ENCODE measurements at places on chromosomes 1 and 21.
A peak's percentile ranks its signal among the peaks of the same experiment; 100 is the strongest.

- DNase-seq = no peak
Measured at GRCh38 chr1:178573330-178573729, 60.4 kb downstream of the TEX35 start.

DNA sequence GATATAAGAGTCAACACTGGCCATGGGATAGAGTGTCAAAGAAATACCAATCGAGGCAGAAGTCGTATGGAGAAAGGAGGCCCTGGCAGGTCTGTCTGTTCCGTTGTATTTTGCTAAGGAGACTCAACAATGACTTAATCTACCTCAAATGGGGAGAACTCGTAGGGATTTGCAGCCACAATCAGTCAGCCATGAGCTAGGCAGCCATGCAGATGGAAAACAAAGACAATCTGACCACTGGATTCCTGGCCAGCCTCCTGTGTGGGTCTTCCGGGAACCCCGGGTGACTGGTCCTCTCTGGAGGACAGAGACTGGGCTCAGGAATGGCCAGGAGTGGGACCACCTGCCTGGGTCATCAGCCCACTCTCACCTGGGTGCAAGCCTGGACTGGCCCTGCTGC lies 167.8 kb downstream of the ETS2 start:
- no peak for DNase-seq

DNA sequence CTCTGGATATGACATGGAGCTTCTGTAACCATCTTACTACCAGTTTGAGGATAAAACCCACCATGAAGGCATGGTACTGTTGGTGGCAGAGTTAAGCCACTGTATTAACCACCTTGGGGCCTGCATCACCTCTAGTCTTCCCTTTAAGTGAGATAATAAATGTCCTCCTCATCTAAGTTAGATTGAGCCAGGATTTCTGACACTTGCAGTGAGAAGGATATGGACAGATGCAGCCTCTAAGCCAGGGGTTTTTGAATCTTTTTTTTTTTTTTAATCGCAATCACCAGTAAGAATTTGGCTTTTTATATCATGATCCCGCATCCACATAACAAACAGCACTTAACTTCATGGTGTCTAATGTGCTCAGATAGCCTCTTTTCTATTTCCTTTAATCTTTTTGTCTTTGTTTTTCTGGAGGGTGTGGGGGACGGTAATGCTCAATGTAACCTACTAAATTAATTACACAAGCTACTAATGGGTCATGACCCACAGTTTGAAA lies 42.2 kb downstream of the ATP1A1 start:
- no peak for DNase-seq

- DNase-seq = no peak
Measured at GRCh38 chr21:37431243-37431642, 64.7 kb downstream of the DYRK1A start.

DNA sequence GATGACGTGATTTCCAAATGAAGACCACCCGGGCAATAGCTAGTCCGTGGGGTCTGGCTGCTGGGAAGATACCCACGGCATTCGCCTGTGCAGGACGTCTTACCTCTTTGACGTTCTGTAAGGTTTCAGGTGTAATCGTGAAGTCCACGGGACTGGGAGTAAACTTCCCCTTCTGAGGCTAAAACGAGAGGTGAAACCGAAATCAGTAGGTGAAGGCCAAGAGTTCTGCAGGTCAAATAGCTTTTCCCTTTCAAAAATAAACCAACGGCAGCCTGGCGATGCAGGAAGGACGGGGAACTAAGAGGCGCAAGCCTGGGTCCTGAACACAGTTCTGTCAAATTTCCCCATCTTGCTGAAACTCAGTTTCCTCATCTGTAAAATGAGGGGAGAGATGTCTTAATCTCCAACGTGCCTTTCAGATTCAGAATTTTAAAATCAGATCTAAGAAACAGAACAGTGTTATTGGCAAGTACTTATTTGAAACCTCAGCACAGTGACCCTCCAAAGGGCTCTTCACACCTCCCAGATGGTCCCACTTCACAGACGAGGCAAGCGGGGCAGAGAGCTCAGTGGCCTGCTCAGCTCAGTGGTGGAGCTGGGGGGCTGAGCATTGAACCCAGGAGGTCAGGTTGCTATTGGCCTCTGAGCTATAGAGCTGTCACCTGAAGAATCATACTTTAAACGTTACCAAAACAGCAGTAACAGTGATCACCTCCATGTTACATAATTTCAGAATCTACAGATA lies 34.7 kb downstream of the VPS26C start:
- no peak for DNase-seq

GRCh38 chr1:198699167-198700015 lies 60.6 kb downstream of the PTPRC start:
- peak; percentile 38 for DNase-seq

DNA sequence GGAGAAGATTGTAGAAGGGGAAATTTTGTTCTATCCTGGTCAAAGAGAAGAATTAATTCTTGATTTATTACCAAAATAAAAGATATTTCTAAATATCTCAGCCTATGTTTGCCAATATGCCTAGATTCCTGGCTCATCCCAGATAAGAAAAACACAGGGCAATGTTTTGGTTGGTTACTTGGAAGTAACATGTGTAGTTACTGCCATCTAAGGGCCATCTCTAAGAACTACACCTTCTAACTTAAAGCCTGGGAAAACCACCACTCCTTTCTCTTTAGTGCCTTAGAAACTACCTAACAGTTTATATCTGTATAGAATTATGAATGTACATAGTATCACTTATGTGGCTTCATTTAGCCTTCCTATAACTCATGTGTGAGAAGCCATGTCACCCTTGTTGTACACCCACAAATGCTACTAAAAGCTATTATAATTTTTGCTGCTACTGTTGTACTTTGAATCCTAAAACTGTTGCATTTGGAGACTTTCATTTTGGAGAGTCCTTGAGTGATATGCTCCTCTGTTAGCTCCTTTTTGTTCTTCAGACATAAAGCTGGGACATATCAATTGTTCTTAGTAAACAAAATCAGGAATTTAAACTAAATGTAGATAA lies 4.5 kb downstream of the AIM2 start:
- DNase-seq = no peak

DNA sequence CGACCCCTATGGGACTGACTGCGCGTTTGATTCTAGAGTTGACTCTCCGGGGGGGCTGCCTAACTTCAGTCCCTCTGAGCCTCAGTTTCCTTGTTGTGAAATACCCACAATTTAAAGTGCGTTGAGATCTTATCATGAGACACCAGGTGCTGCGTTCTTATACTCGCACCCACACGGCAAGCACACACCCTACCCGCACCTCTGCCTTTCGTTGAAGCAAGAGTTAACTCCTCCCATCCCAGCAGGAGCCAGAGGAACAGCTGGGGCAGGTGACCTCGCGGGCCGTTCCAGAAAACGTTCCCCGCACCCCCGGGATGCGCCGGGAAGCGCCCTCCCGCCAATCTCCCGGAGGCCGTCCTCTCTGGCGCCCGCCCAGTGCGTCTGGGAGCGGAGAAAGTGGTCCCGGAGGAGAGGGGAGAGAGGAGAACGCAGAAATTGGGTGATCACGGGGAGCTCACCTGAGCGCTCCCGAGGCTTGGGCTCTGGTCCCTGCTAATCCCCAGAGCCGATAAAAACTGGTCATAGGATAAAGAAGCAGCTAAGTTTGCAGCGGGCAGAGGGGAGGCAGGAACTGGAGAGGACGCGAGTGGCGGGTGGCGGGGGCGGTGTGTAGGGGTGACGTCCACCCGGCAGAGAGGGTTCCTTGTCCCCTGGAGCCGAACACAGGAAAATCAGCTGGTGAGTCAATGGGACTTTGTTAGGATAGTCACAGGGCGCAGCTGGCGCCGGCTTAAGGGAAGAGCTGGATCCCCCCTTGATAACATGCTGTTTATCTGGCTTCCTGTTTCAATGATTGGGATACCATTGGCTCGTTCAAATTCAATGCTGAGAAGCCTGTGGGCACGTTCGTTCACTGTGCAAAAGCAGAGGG lies 869 bp downstream of the NAV1 start:
- DNase-seq = peak; percentile 69

GRCh38 chr1:71862756-71863155 lies 419.6 kb downstream of the NEGR1 start:
- DNase-seq = no peak

- DNase-seq = no peak
Measured at GRCh38 chr1:212753749-212754148, 37.8 kb downstream of the NSL1 start.

GRCh38 chr1:91349524-91349923 lies 55.1 kb downstream of the HFM1 start:
- no peak for DNase-seq

DNA sequence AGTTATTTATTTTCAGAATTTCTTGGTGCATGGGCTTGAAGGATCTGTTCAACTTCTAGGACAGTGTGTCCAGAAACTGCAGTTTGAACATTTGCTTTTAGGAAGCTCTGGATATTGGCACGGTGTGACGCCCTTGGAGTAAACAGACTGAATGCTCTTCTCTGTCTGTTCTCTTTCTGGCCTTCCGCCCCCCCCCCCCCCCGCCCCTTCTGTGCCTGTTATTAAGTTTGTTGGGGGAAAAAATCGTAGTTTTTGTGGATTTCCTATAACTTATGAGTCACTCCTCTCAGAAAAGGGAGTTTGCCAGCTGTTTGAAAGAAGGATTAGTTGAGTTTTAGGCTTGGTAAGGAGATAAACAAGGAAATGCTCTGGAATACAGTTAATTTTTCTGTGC lies 1.2 kb downstream of the KCTD3 start:
- DNase-seq = peak; percentile 62

DNA sequence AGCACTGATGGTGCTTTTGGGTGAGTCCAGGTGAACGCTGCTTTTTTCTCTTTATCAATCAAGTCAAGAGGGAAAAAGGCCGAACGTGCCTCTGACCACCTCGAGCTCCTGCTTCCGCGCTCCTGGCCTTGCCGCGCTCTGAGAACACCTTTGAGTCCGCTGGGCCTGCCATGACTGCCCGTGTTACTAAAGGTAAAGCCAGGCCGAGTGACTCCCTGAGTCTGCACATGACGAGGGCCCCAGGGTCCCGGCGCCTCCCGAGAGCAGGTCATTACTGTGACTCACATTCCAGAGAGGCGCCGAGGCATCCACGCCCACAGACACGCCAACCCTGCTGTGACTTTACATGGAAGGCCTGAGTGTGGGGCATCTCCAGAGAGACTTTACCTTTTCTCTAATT lies 11.1 kb downstream of the POFUT2 start:
- no peak for DNase-seq

GRCh38 chr1:8698012-8698630 lies 119.3 kb downstream of the RERE start:
- no peak for DNase-seq

- peak; percentile 99 for DNase-seq
Measured at GRCh38 chr1:9539165-9539828, at the start of gene SLC25A33. TSS of gene SLC25A33 (plus strand) at chr1:9539465. CDS start at chr1:9539692, 227 bp downstream.

- DNase-seq = no peak
Measured at GRCh38 chr1:223776826-223777454, 64.6 kb downstream of the CAPN2 start.

GRCh38 chr1:75099581-75099980 lies 34.6 kb upstream of the LHX8 start:
- no peak for DNase-seq

- DNase-seq = no peak
Measured at GRCh38 chr1:207814469-207814868, 62.6 kb downstream of the CD46 start.

GRCh38 chr1:33928251-33928650 lies 64.4 kb downstream of the HMGB4 start:
- no peak for DNase-seq

GRCh38 chr1:70627910-70628309 lies 216.8 kb downstream of the CTH start:
- DNase-seq = no peak

DNA sequence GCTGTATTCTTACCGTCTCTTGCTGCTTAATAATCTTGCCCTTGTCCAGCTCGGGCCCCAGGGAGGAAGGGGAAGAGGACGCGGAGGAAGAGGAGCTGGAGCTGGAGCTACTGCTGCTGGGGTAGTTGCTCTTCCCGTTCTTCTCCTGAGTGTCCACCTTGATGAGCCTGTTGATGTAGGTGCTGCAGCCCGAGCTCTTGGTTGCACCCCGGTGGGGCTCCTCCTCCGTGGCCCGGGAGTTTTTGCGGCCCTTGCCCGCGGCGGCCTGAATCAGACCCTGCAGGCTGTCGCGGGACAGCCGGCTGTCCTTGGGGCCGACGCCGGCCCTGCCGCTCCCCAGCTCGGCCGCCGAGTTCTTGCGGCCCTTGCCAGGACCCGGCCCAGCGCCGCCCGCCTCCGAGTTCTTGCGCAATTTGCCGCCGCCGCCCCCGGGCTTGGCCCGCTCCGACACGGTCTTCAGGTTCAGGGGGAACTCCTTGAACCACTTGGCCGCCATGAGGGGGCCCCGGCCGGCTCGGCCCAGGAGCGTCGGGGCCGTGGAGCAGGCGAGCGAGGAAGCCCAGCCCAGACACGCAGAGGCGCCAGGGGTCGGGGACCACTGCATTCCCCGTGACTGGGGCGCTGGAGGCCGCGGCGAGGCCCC lies 475 bp upstream of the TDRD10 start:
- DNase-seq = no peak

DNA sequence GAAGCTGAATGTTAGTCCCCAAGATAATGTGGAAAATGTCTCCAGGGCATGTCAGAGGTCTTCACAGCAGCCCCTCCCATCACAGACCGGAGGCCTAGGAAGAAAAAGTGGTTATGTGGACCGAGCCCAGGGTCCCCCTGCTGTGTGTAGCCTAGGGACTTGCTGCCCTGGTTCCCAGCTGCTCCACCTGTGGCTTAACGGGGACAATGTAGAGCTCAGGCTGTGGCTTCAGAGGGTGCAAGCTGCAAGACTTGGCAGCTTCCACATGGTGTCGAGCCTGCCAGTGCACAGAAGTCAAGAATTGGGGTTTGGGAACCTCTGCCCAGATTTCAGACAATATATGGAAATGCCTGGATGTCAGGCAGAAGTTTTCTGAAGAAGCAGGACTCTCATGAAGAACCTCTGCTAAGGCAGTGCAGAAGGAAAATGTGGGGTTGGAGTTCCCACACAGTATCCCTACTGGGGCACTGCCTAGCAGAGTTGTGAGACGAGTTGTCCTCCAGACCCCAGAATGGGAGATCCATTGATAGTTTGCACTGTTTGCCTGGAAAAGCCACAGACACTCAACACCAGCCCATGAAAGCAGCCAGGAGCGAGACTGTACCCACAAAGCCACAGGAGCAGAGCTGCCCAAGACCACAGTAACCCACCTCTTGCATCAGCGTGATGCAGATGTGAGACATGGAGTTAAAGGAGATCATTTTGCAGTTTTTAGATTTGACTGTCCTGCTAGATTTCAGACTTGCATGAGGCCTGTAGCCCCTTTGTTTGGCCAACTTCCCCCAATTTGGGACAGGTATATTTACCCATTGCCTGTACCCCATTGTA lies 204.9 kb downstream of the MRPL39 start:
- no peak for DNase-seq

GRCh38 chr21:33387294-33387693 lies 15.9 kb upstream of the IFNGR2 start:
- DNase-seq = no peak

Measured in femur (tissue), 1 donor.